Astrocyte of the cerebellum (primary cell): ENCODE measurements at places on chromosomes 4 and X.

DNA sequence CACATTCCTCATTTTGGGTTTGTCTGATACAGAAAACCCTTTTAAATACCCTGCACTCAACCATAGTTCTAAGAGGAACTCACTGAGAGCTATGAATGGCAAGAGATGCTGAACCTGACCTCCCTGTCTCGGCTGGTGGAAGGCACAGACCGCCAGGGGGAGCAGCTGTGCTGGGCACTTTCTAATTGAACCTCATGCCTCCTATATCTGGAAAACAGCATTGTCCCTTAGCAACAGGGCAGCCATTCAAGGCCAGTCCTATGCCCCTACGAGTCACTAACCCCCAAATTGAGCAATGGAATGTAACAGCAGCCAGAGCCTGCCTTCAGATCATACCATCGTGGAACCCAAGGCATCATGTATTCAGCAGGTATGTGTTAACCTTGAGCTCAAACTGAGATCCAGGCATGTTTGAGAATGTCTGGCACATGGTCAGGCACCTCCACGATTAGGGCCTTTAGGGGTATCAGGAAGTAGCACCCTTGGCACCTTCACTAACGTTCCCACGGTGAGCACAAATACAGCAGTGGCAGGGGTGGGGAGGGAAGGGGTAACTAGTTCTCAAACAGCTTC, 5.1 kb downstream of the USP27X start:
- no peak for DNase-seq

DNA sequence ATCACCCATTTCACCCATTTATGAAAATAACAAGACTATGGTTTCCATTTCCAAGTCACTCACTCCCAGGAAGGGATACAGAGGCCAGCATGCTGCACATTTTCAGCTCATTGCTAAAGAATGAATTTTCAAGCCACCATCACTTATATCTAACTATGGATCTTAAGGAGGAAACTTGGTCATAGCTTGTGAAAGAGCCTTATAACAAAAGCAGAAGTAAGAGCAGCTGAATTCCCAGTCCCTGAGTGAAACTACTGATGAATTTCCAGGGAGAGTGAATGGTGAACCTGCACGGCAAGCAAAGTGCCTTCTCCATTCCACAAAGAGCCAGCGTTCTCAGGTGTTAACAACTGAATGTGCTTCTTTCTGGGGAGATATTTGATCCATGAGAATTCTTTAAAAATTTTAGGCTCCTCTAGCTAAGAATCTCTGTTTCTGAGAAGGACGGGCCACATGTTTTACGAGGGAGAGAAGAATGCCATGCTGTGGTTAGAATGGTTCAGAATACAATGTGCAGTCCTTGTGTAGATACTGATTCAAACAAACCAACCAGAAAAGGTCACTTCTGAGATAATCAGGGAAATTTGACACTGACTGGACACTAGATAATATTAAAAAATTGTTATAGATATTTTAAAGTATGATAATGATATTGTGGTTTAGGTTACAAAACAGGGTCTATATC, 24.0 kb downstream of the BTC start:
- no peak for DNase-seq

GRCh38 chr4:13627178-13627605, 333 bp downstream of the BOD1L1 start:
- DNase-seq: no peak

DNA sequence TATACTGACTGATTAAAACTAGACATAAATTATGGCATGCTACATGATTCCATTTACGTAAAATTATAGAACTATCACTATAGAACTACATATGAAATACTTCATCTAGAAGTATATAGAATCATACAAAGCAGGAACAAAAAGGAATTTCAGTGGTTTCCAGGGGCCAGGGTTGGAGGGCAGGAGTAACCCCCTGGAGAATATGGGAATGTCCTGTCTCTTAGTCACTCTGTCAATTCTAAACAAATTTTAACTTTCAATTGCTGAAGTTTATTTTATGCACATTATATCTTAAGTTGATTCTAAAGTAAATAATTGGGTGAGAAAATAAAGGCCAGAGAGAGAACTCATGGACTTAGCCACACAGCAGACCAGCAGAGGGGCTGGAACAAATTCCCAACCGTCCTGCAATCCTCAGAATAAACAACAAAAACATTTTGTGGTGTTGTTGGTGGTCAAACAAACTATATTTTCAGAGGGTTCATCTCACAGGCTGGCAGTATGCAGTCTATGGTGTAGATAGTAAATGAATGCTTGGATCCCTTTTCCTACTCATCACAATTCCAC, 476.9 kb upstream of the SLIT2 start:
- DNase-seq: no peak

DNA sequence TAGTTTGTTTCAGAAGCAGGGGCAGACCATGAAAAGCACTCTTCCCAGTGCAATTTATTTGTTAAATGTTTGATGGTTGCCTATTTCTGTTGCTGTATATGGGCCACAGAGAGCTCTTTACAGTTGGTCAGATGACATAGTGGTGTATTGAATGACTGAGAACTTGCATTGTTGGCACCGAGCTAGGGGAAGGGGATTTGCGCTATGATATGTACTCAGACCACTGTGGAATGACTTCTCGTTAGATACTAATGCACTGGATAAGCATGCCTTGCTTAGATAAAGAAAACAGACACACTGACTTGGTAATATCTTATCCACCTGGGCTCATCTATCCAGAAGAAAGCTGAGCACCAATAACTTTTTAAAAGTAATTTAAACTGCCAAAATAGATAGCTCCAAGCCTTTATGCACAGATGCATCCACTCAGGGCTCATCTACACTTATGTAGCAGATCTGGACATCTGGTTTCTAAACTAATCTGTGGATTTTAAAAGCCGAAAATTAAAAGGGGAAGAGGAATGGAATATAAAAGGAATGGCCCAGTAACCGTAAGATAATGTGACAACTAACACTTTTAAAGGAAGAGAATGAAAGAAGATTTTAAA, 132.7 kb downstream of the GATB start:
- no peak for DNase-seq

DNA sequence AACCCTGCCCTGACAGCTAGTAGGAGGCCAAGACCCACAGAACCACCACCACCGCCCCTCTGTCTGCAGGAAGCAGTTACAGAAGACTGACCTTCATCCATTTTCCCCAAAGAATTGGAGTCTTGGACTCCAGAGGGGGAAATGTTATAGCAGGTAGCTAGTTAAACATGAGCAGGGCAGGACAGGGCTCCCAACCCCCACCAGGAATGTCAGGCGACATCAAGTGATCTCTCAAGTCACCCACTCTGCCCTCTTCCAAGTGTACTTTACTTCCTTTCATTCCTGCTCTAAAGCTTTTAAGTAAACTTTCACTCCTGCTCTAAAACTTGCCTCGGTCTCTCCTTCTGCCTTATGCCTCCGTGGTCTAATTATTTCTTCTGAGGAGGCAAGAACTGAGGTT, 17.1 kb upstream of the AADAT start:
- no peak for DNase-seq

DNA sequence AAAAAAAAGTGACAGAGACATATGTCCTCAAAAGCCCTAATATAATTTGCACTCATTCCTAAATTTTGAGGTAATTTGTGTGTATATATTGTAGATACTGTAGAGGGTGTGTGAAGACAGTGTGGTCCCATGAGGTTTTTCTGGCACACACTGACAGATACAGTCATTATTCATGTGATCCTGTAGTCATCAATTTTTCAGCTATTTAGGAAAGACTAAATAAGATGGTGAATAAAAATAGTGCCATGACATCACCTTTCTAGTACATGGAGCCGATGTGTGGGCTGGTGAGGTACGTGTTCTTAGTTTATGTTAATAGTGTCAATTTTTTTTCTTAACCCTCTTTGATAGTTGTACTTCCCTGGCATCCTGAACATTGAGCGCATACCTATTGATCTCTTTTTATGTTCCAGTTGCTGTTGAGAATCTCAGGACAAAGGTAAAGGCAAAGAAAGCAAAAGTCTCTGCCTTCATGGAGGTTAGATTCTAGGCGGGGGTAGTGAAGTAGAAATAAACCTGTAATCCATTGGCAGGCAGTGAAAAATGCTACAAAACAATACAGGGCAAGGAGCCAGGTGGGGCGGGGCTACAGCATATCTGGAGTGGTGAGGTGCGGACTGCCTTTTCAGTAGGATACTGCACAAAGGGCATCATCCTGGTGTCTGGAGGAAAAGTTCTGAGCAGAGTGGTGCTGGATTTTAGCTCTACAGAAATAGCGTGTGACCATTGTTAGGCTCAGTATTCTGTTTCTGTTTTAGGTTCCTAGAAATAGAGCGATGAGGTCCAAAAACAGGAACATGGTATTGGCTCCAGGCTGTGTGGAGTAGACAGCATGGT, 93.8 kb downstream of the ARHGAP10 start:
- DNase-seq: no peak

DNA sequence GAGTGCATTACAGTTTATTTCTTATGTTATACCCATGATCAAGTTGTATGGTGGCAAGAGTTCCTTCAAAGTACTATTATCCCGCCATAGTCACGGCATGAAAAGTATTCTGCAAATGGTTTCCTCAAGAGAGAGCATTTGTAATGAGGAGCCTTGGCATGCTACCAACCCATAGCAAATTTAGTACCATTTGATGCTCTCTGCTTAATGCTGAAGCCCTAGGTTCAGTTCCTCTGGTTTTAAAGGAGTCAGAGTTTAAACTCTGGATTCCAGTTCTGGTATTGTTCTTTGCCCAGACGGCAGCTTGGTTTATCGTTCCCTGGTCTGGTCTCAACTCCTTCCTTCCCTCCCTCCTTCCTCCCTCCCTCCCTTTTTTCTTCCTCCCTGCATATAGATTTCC, 371.3 kb downstream of the BMPR1B start:
- DNase-seq: no peak

DNA sequence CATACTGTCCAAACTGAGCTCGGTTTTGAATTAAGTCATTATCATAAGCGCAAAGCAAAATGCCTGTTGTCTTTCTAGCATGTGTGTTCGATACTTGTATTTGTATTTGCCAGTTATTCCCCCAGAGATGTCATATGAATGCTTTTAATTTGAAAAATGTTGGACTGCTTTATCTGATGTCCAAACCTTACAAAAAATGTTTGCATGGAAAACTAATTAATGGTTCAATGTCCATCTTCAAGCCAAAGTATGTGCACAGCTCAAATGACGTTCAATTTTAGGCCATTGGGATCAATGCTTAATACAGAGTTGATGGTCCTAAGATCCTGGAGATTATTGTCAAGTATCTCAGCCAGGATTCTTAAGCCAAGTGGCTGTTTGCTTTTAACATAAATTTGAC, 17.2 kb upstream of the HPGDS start:
- no peak for DNase-seq

DNA sequence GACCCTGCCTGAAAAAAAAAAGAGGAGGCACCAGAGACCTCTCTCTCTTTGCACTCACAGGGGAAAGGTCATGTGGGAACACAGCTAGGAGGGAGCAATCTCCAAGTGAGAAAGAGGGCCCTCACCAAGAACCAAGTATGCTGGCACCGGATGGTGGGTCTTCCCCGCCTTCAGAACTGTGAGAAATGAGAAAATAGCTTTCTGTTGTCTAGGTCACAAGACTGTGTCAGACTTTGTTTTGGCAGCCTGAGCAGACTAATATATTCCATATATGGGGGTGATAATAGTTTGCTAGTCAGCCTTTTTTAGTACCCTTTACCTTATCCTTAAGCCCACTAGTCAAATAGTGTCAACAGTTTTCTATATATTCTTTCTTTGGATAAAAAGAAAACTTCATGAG, 193.0 kb downstream of the TRIML1 start:
- no peak for DNase-seq

DNA sequence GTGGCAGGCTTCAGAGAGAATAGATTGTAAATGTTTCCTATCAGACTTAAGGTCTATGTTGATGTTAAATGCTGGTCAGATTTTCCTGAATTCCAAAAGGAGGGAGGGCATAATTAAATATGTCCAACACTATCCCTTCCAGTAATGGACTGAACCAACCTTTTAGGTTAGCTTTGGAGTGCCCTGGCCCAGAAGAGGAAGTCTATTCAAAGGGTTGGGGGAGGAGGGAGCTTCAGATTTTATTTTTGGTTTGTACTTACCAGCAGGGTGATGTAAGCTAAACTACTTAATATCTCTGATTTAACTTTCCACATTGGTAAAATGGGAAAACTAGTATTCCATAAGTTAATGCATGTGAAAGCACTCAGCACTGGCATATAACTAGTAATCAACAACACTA, 91.1 kb downstream of the RBM46 start:
- DNase-seq: no peak

GRCh38 chr4:86302251-86302650, 57.6 kb downstream of the MAPK10 start:
- peak; percentile 75 for DNase-seq

DNA sequence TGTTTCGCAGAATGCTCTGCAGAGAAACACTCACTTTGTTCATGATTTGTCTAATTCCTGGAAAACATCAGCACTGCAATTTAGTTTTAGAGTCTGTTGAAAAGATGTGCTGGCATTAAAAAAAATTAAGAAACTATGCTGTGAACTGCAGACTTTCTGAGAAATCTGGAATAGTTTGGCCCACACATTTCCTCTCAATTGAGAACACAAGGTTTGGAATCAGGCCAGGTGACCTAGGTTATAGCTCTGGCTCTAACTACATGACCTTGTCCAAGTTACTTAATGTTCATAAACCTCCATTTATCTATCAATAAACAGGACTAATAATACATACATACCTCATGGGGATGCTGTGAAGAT, 61.4 kb upstream of the ENPEP start:
- no peak for DNase-seq

DNA sequence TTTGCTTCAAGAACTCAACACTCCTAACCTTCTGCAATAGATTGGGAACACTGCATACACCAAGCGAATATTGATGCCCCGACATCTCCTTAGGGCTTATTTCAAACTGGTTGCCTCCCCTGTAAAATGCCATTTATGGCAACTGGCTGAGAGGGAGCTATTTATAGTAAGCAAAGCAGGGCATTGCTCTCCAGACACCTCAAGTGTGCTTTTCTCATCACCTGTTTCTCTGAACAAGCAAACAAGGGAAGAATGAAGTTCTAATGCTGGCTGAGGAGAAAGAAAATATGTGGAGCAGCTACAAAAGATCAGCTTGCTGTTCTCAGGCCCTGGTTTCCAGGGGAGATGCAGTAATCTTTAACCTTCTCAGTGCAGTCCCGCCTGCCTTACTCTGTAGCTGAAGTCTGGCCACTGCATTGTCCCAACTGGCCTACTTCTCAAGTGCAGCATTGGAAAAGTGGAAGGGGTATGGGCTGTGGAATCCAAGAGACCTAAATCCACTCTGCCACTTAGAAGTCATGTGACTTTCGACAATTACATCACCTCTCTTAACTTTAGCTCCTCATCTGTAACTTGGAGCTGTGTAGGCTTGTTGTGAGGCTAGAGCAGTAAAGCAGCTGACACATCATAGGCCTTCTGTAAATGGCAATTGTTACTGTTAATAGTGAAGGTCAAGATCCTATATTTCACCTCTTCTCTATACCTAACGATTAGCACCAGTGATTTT, 47.9 kb upstream of the FGF13 start:
- no peak for DNase-seq
